T-helper 1 cell (primary cell): ENCODE measurements at places on chromosomes 3 and 15.

DNA sequence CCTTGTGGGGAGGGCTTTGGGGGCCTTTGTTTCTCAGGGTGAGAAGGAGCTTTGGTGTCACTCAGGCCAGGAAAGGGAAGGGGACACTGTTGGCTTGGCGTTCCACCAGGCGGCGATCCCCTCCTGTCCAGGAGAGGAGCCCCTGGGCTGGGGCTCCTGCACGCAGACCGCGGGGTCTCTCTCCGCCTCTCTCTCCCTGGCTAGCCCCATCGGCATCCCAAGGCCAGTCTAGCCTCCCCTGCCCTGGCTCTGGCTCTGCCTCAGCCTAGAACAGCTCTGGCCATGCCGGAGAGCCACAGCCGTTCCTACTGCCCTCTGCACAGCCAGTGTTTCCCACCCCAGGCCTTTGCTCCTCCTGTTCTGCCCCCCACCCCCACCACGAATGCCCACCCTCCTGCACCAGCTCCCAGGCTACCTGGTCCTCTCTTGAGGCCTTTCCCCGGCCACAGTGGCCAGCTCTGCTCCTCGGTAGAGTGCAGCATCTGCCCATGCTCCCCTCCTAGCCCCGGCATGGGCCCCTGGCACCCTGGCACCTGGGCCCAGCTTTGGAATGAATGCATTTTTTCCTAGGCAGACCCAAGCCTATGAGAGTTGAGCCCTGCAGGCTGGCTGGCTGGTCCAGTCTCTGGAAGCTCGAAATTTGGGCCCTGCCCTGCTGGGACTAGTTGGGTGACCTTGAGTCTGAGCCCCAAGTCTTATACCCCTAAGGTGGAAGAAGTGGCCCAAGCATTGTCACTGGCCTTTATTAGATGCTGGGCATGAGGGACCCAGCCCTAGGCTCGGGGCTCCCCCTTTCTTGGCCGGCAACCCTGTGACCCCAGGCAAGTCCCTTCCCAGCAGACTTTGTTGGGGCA, 2.4 kb downstream of the PLXNA1 start:
- DNase-seq = no peak

DNA sequence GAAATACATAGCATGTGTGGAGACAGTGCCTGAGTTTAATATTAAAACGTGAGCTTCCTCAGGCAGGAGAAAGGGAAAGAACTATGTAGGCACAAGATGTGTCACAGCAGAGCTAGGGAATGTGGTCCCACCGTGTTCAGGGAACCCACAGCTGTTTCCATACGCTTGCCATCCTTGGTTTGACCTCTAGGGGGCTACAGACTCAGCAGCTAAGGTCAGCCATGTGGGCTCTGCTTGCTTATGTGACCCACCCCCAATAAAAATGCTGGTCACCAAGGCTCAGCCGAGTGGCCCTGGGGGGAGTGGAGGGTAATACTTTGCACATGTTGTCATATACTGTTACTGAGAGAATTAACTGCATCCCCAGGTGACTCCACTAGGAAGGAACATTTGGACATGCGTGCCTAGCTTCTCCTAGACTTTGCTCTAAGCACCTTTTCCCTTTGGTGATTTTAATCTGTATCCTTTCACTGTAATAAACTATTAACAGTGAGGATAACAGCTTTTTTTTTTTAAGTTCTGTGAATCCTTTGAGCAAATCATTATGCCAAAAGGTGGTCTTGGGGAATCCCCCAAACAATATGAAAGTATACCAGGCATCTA, 3.3 kb downstream of the TUBGCP5 start:
- peak; percentile 37 for DNase-seq

- no peak for DNase-seq
Observed at GRCh38 chr3:25266677-25267076, 161.4 kb upstream of the RARB start.

DNA sequence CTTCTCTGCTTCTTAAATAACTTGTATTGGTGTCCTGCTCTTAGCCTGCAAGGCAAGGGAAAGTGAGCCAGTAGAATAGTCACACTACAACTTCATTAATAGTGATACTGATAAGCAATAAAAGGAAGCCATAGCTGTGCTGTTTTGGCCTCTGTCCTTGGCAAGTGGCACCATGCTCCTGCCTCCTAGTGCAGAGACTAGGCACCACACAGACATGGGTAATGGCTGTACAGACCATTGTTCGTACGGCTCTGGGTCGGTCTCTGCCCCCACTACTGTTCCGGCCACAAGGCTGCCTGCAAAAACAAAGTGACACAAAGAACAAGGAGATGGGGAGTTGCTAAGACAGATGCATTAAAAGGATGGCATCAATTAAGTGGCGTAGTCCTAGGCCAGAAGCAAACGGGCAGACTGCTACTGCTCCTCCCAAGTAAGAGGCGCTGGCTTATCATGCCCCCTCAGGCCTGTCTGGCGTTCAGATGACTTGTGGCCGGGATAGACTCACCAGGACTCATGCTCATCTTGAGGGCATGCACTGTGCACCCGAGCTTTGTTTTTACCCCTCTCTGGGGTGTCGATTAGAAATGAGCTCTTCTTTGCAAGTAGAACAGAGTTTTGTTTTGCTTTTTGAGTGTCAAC, 75.6 kb downstream of the TRAK1 start:
- DNase-seq = no peak

DNA sequence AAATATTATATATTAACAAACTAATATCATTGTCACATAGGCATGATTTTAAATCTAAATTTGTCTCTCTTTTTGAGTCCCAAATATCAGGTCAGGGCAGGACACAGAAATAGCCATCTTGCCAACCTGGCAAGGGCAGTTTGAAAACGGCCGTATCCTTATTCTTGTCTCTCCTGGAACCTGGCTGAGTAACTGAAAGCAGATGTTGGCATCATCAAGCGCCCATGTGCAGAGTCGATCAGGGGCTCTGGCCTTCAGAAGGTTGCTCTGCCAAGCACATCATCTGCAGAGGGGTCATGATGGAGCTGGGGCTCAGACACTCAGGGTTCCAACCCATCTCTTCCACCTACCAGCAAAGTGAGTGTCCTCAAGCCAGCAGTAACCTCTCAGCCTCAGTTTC, 55.2 kb upstream of the OCA2 start:
- DNase-seq = no peak

DNA sequence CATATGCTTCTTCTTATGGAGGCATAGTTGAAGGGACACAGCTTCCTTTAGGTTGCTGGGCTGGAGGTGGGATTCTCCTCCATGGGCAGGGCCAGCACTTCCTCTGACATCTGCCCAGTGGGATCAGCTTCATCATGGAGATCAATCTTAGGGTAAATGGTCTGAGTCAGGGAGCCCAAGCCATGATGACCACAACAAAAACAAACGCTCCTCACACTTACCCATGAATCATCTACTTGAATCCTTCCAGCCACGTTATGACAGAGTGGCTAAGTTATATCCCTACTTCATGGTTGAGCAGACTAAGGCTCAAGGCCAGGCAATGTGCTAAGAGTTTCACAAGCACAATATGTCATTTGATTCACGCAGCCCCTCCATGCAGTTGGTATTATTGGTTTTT, 87.2 kb upstream of the NMNAT3 start:
- DNase-seq = no peak

- no peak for DNase-seq
Observed at GRCh38 chr3:41190509-41191284, 8.6 kb upstream of the CTNNB1 start.

DNA sequence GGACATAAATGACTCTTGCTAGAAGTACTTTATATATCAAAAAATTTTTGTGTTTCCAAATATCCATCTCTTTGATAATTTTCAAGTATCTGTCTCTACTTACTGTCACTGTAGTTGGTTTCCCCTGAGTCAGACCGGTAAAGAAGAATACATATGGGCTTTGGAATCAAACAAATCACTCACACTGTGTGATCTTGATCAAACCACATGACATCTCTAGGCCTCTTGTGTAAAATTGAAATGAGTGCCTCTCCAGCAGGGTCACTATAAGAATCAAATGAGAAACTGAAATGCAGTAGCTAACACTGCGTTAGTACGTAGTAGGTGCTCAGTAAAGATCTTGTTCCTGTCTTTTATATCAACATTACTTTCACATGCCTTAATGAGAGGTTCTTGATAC, 314.6 kb upstream of the STT3B start:
- DNase-seq = no peak

DNA sequence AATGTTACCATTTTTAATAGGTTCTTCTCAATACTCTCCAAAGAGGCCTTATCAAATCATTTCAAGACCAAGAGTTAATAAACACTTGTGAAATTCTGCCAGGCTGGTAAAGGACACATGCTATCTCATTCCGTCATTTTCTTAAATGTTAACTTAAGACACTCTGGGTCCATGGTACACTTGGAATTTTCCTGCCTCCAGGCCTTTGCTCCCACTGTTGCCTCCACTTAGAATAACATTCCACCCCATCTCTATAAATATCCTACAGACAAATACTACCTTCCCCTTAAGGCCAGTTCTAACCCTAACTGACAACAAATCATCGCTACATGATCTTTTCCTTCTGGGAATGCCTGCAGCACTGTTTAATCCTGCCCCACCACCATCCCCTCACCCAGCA, 24.1 kb downstream of the MAGI1 start:
- DNase-seq = no peak

- DNase-seq = no peak
Observed at GRCh38 chr3:170493712-170494182, 75.1 kb downstream of the CLDN11 start.

- no peak for DNase-seq
Observed at GRCh38 chr15:33959844-33960548, 8.3 kb upstream of the CHRM5 start.

DNA sequence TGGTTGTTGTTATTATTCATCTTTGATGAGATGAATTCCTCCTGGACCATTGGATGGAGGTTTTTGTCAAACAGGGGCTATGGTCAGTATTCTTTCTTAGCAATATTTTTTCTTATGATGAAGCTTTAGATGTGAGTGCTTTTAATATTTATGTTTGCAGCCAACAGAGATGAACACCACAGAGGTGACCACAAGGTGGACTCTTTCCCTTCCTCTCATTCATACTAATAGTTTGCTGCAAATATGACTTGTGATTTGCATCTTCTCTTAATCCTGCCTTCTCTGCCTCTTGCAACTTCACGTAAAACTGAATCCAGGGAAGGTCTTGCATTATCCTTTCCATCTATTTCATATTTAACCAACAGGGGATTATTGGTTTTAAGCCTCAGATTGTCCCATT, 473.1 kb upstream of the UBE2E2 start:
- no peak for DNase-seq

GRCh38 chr3:32698506-32698905, 13.5 kb downstream of the CNOT10 start:
- no peak for DNase-seq

- no peak for DNase-seq
Observed at GRCh38 chr3:86990734-86991481, at the start of gene VGLL3. TSS of gene VGLL3 (minus strand) at chr3:86991149. CDS start at chr3:86990743, 406 bp downstream.

DNA sequence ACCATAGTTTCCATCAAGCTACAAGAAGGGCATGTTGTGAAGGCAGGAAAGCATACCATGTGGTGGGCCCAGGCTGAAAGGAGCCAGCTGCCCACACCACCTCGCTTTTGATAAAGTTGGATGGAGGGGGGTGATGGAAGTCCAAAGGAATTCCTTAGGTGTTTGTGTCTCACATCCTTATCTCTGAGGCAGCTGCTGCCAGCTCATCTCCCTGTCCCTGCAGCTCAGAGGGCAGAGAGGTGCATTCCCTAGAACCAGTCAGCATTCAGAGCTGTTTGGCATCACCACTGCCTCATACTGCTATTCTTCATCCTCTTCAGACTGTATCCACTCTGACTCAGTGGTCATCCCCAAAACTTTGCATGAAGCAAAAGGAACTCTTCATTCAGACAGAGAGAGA, 141.5 kb upstream of the BFSP2 start:
- no peak for DNase-seq

DNA sequence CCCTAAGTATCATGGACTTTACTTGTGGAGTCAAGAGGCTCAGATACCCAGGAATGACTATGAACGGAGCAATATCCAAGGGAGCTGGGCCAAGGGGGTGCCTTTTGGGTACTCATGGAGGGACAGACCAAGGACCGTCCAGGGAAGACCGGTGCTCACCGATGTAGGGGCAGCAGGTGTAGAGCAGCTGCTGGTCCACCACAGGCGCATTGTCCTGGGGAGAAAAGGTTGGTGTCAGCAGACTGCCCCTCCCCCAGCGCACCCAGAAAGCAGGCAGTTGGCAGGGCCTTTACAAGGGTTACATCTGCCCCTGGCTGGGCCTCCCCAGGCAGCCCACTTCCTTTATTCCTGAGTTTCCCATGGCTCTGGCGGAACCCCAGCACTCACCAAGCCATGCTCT, 7.5 kb downstream of the CDAN1 start:
- no peak for DNase-seq

- DNase-seq = no peak
Observed at GRCh38 chr15:85419161-85419560, 38.8 kb downstream of the AKAP13 start.

DNA sequence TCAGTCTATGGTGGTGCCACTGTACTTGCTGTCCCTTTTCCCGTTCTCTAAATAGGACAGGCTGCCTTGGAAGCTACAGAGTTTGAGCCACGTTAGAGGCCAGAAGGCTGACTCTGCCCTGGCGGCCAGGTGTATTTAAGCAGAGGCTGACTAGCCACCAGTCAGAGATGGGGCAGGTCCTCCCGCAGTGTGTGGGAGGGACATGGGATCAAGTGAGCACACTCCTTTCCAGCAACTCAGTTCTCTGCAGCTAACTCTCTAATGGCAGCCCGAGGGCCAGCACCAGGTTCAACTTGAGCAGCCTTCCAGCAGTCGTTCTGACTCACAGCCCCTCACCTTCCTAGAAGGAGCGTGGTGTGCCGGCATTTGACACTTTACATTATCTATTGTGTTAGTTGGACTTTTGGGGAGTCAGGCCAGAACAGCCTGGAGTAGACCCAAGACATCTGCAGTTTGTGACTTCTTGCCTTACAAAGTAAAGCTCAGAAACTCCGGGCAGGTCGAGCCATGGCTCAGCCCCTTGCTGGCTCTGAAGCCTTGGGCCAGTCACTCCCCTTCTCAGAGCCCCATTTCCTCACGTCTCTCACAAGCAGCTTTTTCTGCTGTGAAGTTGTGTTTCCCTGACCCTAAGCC, 46.7 kb upstream of the MYZAP start:
- DNase-seq = no peak

DNA sequence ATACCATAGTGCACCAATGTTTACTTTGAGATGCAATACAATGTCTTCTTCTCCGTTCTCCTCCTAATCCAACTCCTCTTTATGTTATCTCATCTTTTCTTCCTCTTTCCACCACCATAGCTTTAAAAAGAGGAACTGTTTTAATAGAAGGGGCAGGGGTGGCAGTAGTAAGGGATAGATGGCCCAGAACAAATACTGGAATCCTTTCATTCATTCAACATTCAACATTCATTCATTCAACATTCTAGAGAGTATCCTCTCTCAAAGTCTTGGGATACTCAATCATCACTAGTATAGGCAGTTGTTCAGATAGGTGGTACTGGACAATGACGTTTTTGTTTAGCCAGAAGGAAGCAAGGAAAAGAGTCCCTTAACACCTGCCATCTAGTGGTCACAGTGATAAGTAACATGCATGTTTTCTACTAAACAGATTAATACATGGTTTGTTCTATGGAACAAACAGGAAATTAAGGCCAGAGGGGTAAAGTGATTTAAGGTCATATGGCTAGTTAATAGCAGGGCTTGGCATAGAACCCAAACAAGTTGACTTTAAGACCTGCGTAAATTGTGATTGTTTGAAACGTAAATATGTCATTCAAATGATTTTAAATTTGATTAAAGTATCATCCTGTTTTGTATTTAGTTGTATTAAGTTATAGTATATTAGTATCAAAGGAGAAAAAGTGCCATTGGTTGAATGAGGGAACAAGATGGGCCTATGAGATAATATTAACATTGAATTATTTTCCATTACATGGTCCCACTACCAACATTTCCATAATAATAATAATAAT, 26.9 kb upstream of the EHHADH start:
- peak; percentile 13 for DNase-seq

GRCh38 chr3:194738254-194739093, 52.8 kb downstream of the FAM43A start:
- DNase-seq = no peak
